ENCODE measurements at places on chromosomes 2 and 18. TPM values are rescaled to one million over a fixed set of nuclear protein-coding genes. Genes with fewer than 3 reads are reported as not detected.

MC2R gene
- not detected for total RNA-seq

PREPL gene
- total RNA-seq = 44.2 TPM

CFAP53 gene
- 3.7 TPM for total RNA-seq

UGT1A8 gene
- total RNA-seq = not detected

Data from lower lobe of right lung (tissue), 2 donors.